ENCODE measurements at places on chromosomes 4 and X.

GRCh38 chr4:8326206-8326605 lies 56.7 kb downstream of the HTRA3 start:
- DNase-seq: no peak

DNA sequence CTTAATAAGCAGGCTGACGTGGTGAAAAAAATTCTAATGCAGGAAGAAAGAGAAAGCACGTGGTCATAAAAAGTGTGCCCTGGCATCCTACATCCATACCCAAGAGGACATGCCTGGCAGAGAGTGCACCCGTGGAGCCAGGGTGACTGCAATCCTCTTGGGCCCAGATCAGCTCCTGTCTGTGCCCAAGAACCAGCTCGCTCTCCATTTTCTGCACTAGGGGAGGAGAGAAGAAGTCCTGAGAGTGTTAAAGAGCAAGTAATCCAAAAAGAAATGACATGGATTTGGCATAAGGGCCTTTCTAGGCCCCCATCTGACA lies 483.1 kb downstream of the BCOR start:
- no peak for DNase-seq

DNA sequence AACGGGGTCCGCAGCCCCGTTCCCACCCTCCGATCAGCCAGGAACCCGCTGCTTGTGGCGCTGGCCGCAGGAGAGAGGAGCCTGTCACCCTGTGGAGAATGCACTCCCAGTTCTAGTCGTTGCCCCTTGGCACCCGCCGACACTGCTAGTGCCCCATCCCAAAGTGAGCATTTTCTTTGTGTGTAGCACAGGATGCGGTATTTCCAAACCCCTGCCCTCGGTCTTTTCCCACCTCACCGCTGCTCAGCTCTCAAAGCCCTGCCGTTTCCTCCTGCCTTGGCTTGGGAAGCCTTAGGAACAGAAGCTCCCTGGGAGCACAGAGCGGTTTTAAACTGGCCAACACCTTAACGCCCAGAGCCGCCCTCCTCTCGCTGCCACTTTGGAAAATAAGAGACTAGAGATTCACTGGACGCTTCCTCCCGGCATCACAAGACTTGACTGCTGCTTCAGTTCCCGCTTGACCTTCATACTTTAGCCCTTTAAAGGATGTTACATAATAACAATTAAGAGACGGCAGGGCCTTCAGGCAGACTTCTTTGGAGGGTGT lies 772 bp downstream of the CYP4V2 start:
- peak; percentile 60 for DNase-seq

DNA sequence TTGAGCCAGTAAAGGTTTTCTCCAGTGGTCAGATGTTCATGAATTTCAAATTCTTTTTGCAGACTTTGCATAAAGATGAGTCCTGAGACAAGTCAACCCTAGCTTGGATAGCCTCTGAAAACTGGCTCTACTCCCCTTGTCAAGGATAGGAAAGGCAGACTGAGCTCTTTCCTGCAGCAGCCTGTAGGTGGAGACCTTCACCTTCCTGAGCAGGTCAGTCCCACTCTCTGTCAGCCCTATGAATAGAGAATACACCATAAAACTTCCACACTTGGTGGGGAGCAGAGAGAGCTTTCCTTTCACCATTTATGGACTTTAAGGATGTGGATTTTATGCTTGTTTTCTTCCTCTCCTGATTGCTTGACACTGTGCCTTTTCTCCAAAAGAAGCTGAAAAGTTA lies 41.9 kb downstream of the PCDH19 start:
- peak; percentile 12 for DNase-seq

- no peak for DNase-seq
Measured at GRCh38 chr4:104818579-104818978, 323.9 kb upstream of the CXXC4 start.

GRCh38 chrX:13364230-13364857 lies 44.5 kb upstream of the ATXN3L start:
- DNase-seq: no peak

- DNase-seq: no peak
Measured at GRCh38 chr4:119638359-119638758, 9.8 kb upstream of the PDE5A start.

- peak; percentile 52 for DNase-seq
Measured at GRCh38 chr4:174222266-174222872, 61.1 kb downstream of the FBXO8 start.

DNA sequence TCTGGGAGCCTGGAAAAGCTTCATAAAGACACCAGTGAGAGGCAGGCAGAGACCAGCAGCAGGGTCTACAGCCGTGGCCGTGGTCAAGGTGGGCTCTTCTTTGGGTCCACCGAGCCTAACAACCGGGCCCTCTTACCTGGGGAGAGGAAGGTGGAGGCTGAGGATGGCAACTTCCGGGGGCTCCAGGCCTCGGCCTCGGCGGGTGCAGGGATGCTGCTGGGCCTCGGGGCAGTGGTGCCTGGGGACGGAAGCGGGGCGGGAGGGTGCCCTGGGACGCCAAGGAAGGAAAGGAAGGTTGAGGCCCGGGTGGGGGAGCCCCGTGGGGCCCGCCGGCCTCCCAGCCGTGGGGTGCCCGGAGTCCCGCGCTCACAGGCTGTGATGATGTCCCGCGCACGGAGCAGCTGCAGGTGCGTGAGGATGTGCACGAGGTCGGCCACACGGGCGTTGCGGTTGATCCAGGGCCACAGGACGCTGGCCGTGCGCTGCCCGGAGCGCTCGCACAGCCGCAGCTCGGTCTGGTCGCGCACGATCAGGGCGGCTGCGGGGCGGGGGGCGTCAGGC lies 561 bp downstream of the IRAK1 start:
- DNase-seq: no peak

DNA sequence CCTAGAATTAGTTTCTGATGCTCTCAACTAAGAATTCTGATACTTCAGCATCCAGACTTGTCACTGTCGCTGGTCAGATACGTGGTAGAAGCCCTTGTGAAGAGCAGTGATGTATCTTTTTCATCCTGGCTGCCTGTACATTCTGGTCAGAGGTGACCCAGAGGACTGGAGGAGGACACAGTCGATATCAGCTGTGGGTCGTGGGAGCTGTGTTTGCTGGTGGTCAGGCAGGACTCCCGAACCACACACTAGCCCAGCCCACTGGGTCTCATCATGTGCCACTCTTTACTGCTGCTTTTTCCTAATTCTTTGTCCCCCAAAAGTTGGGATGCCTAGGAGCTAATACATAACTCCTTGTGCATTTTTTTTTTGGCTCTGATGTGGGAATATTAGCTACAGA lies 6.5 kb downstream of the DCUN1D4 start:
- DNase-seq: no peak

GRCh38 chrX:72002875-72003274 lies 92.2 kb downstream of the NHSL2 start:
- DNase-seq: no peak

GRCh38 chr4:75745161-75745560 lies 20.8 kb downstream of the USO1 start:
- peak; percentile 28 for DNase-seq

DNA sequence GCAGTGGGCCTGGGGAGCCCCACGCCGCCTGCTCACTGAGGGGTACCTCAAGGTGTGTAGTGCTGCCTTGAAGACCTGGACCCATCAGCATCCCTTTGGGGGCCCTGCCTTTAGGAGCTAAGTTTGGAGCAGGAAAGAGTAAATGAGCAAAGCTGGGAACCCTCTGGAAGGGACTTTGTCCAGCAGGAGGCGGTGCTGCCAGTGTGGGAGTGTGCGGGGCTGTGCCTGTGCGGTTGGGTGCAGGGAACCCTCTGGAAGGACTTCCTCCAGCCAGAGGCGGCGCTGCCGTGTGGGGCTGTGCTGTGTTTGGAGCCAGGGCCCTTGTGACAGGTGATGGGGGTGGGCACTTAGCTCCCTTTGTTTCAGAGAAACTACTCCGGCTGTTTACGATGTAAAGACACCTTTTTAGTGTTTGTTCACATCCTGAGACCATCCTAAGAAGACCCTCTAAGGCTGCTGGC lies 25.8 kb downstream of the RGS12 start:
- DNase-seq: peak; percentile 26

DNA sequence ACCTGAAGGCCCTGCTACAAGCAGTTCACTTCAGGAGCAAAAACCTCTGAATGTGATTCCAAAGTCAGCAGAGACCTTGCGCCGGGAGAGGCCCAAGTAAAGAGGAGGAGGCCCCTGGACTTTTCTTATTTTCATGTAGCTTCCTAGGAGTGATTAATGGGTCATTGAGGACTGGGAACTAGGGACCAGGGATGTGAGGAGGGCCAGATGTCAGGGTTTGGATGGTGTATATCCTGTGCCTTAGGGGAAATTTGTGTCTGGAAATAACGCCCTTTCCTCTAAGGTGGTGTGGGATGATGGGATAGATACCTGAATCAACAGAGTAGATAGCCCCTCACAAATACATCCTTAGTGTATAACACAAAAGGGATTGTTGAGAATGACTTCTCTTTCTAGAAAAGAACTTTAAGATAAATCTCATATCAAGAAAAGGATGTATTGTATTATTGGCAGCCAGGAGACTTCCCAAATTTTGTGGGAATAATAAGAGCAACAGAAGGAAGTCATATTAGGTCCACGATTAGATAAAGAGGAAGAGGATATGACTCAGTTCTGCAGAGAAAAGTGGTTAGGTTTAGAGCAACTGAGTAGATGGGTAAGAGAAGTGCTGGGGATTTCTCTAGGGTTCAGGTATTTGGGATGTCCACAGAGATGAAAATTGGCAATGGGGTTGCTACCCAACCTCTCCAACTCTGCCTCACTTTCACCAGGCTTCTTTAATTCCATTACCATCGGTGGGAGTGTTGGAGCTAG lies 1.1 kb downstream of the ITGB1BP2 start:
- peak; percentile 31 for DNase-seq

- no peak for DNase-seq
Measured at GRCh38 chr4:145218251-145218650, 37.9 kb upstream of the OTUD4 start.

DNA sequence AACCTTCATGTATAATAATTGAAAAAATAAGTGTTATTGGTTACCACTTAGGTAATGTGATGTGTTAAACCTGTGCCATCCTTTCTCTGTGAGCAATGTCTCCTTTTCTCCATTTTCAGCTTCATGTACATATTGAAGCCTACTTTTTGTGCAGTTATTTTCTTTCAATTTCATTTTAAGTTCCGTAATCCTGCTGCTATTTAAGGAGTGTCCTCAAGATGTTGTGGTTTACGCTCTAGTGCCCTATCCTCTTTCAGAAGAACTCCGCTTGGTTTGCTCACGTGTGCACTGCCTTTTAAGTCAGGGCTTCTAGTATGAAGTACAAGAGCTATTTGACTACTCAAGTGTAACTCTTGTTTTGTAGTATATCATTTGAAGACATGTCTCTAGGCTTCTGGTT lies 2253.2 kb upstream of the TENM3 start:
- DNase-seq: peak; percentile 81

DNA sequence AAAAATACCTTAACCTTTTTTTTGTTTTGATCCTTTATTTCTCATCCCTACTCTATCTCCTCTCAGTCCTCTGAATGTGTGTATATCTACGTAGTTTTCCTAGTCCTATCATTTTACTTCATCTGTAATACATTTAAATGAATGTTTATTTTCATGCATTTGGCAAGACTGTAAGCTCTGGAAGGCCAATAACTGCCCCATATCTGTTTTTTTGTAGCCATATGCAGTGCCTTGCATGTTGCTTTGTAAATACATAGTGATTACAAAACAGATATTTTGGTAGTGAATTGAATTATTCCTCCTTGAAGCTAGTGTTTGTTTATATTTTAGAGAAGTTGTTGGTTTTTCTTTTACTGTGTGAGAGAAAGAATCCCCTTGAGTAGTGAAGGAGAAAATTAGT lies 450.2 kb downstream of the PCDH18 start:
- DNase-seq: no peak

GRCh38 chr4:106530821-106531220 lies 162.2 kb upstream of the GIMD1 start:
- no peak for DNase-seq

GRCh38 chr4:8260656-8261111 lies 8.9 kb upstream of the HTRA3 start:
- no peak for DNase-seq

DNA sequence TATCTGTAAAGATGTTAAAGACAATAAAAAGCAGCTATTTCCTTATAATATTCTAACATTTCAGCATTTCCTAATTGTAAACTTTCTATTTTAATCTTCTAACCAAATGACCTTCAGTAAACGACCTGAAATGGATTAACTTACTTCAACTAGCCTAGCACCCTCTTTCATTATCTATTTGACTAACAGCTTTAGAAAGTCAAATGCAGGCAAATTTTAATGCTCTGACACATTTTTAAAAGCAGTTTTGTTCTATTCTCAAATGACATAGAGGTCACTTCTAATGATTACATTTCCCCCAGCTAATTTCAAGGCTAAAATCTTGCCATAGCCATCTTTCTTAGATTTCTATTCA lies 41.9 kb downstream of the SLC7A11 start:
- DNase-seq: no peak

- DNase-seq: peak; percentile 95
Measured at GRCh38 chr4:40576651-40577480, 52.8 kb downstream of the RBM47 start.

DNA sequence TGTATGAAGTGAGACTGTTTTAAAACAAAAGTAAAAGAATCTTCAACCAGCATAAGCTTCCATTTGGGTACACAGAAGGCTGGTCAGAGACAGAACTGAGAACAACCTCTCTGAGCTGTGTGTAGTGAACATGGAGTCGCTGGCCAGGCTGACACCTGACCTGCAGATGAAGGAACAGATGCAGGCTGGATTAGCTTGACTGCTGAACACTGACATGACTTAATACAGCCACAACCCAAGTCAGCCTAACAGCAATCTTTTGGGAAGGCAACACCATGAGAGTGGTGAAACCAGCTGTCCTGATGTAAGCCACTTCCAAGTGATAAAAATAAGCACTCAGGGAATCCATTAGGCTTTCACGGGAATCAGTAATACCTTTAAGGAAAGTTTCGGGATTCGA lies 10.1 kb downstream of the SCARB2 start:
- no peak for DNase-seq

DNA sequence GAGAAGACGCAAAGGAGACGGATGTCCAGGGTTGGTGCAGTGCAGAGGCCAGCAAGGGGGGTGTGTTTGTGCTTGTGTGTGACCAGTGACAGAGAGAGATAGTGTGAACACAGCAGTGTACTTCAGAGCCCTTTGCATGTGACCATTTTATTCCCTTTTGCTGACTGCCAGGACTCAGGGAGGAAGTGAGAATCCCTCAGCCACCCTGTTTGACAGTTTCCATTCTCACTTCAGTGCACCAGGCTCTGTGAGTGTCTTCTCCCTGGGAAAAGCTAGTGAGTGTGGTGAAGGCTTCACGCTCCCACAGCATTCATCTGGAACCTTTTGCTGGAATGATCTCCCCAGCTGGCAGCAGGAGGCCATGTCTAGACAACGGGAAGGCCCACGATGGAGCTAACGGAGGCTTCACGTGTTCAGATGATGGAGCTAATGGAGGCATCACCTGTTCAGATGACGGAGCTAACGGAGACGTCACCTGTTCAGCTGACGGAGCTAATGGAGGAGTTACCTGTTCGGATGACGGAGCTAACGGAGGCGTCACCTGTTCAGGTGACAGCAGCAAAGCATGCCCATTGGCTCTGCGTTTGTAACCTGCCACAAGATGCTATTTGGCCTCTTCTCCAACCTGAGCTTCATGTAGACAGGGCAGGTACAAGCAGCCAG lies 195.4 kb downstream of the AFAP1 start:
- no peak for DNase-seq

- DNase-seq: no peak
Measured at GRCh38 chr4:100516225-100516624, 1.6 kb downstream of the EMCN start.

GRCh38 chrX:82335772-82336171 lies 1133.9 kb downstream of the SH3BGRL start:
- DNase-seq: no peak

- no peak for DNase-seq
Measured at GRCh38 chrX:111191598-111191997, 78.7 kb downstream of the CAPN6 start.
